ENCODE measurements at places on chromosomes 3 and 15.

DNA sequence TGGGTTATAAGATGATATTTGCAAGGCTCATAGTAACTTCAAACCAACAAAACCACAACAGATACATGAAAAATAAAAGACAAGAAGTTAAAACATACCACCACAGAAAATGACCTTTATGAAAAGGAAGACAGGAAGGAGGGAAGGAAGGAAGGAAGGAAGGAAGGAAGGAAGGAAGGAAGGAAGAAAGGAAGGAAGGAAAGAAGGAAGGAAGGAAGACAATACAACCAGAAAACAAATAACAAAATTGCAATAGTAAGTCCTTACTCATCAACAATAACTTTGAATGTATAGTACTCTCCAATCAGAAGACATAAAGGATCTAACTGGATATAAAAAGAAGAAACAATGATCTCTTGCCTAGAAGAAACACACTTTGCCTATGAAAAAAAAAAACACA lies 287.4 kb upstream of the DCBLD2 start:
- DNase-seq, result no peak

DNA sequence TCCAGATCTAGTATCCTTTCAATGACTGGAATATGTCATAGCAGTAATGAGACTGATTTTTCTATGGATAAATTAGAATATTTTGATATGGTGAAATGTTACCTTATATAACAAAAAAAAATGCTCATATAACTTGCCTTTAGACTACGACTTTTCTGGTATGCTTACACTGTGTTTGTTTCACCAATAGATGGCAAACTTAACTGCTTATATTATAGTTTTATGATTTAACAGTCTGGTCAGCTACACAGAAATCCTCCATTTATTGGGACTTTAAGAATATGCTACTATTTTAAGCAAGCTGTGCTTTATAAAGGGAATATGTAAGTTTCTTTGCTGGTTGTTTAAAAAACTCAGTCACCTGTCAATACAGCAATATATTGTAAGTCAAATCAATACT lies 205.6 kb downstream of the VGLL3 start:
- DNase-seq, result no peak

- no peak for DNase-seq
Observed at GRCh38 chr3:77247061-77247460, 207.2 kb downstream of the ROBO2 start.

DNA sequence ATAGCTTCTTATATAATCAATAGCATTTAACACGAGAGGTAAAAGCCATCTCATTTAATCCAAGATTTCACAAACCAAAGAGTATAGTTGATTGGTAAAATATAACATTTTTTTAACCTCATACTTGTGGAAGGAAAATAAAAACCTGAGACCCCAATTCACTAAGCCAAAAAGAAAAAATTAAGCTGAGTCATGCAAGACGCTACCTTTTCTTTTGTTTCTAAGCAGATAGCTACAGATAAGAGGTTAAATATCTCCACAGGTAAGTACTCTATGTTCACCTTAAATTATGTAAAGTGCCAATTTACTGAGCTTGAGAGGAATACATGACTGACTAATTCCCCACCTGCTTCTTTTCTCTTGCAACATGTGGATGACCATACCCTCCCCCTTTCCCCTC lies 656.4 kb downstream of the MECOM start:
- no peak for DNase-seq

GRCh38 chr15:89531796-89532537 lies 35.6 kb upstream of the RHCG start:
- DNase-seq, result peak; percentile 17

DNA sequence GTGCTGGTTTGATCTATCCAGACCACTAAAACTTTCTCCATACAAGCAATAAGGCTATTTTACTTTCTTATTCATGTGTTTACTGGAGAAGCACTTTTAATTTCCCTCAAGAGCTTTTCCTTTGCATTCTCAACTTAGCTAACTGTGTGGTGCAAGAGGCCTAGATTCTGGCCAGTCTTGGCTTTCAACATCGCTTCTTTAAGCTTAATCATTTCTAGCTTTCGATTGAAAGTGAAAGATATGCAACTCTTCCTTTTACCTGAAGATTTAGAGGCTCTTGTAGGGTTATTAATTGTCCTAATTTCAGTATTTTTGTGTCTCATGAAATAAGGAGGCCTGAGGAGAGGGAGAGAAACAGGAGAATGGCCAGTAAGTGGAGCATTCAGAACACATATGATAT lies 234.8 kb upstream of the GADL1 start:
- no peak for DNase-seq

- no peak for DNase-seq
Observed at GRCh38 chr3:196357905-196358304, 19.7 kb upstream of the TM4SF19 start.

DNA sequence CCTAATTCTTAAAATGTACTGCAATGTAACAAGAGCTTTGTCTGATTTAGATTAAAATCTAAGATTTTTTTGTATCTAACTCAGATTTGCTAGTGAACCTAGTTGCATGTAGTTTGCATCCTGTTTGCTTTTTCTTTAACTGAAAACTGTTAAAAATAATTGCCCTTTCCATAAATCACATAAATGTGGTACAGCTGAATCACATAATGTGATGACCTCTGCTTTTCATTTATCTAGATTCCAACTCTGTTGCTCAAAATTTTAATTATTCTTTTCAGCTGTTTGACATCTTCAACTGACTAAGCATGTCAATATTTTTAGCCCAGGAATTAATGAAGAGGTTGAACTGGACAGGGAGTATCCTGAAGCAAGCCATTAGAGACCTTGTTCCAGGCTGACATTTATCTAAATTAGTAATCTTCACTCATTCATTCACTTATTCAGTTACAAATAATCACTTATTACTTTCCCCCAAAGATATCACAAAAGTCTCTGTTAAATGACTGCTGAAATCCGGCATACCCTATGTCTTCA lies 101.9 kb upstream of the PLXND1 start:
- no peak for DNase-seq

DNA sequence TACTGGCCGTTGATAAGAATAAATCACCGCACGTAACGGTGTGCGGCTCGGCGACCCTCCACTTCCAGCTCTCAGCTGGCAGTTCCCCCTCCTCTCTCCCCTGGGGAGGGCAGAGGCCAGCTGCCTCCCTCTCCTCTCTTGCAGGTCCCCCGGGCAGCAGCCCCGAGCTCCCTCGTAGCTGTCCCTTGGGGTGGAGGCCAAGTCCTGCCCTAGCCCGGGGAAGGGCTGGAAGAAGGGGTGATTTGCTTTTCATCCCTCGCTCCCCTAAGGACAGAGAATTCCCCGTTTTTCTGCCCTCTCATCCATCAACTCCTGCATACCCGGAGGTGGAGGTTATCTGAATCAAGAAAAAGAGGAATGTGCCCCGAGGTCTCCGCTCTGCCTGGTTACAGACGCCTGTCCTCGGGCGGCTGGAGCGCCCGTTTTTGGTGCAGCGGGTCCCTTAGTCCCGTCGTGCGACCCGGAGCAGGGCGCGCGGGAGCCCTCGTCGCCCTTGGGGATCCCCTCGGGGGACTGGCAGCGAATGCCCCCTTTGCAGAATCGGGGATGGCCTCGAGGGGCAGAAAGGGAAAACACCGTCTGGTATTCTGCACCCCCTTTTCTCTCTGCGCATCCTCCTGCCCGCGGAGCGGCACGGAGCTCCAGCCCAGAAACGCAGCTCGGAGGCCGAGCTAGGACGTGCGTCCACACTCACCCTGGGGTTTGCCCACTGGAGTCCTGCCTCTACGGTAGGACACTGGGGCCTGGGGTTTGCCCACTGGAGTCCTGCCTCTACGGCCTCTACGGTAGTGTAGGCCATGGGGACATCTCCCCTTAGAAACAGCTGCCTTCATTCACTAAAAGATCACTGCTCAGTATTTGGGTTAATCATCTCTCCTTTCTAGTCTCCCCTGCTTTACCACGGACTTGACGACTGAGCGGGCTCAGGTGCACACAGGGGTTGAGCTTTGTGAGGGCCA lies 2.2 kb downstream of the PTPRG start:
- no peak for DNase-seq

DNA sequence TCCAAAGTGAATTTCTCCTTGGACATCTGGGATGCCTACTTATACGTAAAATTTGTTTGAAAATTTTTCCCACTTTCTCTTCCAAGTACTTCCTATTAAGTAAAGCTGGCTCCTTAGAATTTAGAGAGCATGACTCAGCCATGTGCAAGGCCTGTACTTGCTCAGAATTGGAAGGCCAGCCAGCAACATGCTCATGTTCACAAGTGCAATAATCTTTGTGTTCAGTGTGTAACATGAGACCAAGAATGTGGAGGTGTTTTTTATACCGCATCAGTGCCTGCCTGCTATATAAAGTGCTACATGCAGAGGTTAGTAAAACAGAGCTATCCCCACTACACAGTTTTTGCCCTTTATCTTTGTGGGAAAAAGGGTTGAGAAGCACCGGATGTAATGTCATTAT lies 151.9 kb upstream of the FEZF2 start:
- peak; percentile 11 for DNase-seq

GRCh38 chr3:23626442-23626841 lies 179.3 kb upstream of the UBE2E1 start:
- DNase-seq, result no peak

DNA sequence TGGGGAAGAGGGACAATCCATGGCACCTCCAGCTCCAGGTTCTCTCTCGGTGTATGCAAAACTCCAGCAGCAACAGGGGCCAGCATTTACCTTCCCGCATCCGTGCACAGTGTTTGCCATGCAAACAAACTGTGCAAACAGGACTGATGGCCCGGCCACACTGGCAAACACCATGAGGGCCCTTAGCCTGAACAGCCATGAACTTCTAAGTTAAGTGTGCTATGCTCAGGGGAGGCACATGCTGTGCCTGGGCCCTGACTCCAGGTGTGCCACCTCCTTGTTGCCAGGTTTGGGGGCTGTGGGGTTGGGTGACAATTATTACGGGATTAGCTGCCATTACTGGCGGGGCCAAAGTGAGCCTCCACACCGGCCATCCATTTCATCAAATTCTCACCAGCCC lies 57.5 kb downstream of the CACNA2D2 start:
- DNase-seq, result no peak

- no peak for DNase-seq
Observed at GRCh38 chr15:82183121-82184031, 79.2 kb downstream of the EFL1 start.

- no peak for DNase-seq
Observed at GRCh38 chr15:39684233-39684632, 98.4 kb downstream of the FSIP1 start.

DNA sequence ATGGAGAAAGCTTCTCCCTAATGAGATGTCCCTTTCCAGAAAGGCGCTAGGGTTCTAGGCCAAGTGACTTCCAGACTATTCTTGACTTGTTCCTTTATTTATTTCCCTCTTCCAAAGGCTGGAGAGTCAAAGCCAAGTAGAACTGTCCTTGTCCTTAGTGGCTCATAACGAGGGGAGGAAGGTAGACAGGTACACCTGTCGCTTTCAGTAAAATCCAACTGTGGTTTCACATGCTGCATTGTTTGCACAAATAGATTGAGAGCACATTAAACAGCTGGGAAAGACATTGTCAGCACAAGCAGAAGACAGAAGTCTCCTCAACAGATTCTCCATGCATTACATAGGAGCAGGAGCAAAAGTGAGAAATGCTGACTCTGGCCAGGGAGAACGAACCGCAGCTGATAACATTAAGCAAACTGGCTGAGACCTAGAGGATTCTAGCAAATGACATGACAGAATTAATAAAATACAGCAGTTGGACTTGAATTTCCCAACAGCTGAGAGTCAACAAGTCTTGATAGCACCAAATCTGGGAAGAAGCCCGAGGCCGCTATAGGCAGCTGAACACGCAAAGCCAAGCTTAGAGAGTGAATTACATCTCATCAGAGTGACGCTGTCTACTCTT lies 227.7 kb downstream of the TLE3 start:
- DNase-seq, result no peak

DNA sequence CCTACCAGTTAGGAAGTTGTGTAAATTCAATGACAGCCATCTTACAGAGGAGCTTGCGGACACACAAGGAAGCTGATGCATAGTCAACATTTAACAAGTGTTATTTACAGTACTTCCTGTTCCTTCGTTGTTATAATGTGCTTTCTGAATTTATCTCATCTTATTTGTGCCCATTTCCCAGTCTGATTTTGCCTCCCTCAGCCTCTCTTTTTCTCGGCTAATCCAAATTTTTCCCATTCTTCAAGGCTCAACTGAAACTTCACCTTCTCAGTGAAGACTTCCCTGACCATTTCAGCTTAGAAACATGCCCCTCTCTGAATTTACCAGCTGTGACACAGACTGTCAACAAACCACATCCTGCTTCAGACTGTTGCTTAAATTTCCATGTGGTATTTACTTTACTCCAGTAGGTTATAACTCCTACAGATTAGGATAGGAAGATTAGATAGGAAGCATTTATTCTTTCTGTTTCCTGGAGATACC lies 55.7 kb upstream of the CP start:
- peak; percentile 22 for DNase-seq

DNA sequence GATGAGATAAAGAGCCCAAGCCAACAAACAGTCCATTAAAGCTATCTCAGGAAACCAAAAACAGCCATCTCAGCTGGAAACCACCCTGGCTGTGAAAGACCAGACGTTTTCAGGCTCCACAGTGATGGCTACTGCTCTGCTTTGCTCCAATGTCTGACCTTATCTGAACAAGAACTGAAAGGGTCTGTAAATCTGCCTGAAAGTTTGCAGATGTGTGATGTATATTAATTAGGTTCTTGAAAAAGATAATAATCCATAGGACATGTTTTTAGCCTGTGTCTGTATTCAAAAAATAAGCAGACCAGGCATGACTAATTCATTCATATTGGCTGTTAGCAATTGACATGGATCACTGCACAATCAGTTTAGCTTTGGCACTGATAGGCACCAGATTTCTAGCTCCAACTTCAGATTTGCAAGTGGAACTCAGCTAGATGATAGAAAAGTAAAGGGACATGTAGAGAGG lies 611.4 kb upstream of the NAALADL2 start:
- DNase-seq, result no peak

DNA sequence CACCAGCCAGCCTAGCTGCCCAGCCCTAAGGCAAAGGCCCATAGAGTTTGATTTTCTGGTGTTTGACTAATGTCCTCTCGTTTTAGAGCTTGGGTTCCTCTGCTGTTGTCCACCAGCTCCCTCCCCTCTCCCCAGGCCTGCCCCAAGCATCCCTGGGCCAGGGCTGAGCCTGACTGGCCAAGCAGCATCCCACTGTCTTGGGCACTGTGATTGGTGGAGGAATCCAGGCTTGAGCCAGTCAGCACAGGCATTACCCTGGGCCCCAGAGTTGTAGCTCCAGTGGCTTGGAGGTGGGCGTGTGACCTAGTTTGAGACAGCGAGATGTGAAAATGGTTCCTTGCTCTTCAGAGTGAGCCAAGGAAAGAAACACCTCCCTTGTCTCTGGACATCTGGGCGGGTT lies 155.3 kb upstream of the MEF2A start:
- DNase-seq, result no peak

- DNase-seq, result no peak
Observed at GRCh38 chr3:177476495-177476894, 279.2 kb upstream of the TBL1XR1 start.

Data from SW480 (cell line).